ENCODE measurements at places on chromosomes 11 and 22. TPM values are rescaled to one million over a fixed set of nuclear protein-coding genes. Genes with fewer than 3 reads are reported as not detected.

IFT27 gene
- 18.5 TPM for total RNA-seq

CERK gene
- 42.0 TPM for total RNA-seq

SYT7 gene
- total RNA-seq, result not detected

TTC36 gene
- total RNA-seq, result 0.27 TPM

FAM180B gene
- total RNA-seq, result not detected

SLC7A4 gene
- 0.21 TPM for total RNA-seq

VPREB1 gene
- not detected for total RNA-seq

SIDT2 gene
- total RNA-seq, result 20.7 TPM

GSTT2B gene
- total RNA-seq, result 0.21 TPM

SPI1 gene
- total RNA-seq, result 29.5 TPM

MGAT3 gene
- total RNA-seq, result 38.5 TPM

ALG9 gene
- 22.5 TPM for total RNA-seq

MTA2 gene
- total RNA-seq, result 189 TPM

CRYBB3 gene
- total RNA-seq, result not detected

KRTAP5-11 gene
- not detected for total RNA-seq

AP2A2 gene
- total RNA-seq, result 42.0 TPM

ENTHD1 gene
- total RNA-seq, result 0.21 TPM

PHLDA2 gene
- total RNA-seq, result 0.27 TPM

SLC35F2 gene
- total RNA-seq, result 33.9 TPM

TREH gene
- not detected for total RNA-seq

BARX2 gene
- not detected for total RNA-seq

FXYD2 gene
- 2.0 TPM for total RNA-seq

OR52N4 gene
- total RNA-seq, result 0.37 TPM

NXPE2 gene
- total RNA-seq, result not detected

ARHGAP42 gene
- 4.9 TPM for total RNA-seq

PEX16 gene
- total RNA-seq, result 41.5 TPM

OR51B2 gene
- total RNA-seq, result not detected

NAALADL1 gene
- 3.3 TPM for total RNA-seq

NARS2 gene
- 23.0 TPM for total RNA-seq

ARVCF gene
- total RNA-seq, result 1.9 TPM

PLAAT2 gene
- total RNA-seq, result 4.6 TPM

CSRP3 gene
- not detected for total RNA-seq

TRIM29 gene
- not detected for total RNA-seq

OTOG gene
- total RNA-seq, result not detected

SLC22A25 gene
- not detected for total RNA-seq

PRR5 gene
- 4.5 TPM for total RNA-seq

CASP5 gene
- total RNA-seq, result not detected

ANKK1 gene
- total RNA-seq, result not detected

GAB4 gene
- total RNA-seq, result not detected

POU2AF2 gene
- total RNA-seq, result not detected

NCR3LG1 gene
- total RNA-seq, result 0.18 TPM

SLC5A1 gene
- not detected for total RNA-seq

GRAP2 gene
- 77.8 TPM for total RNA-seq

TSSK2 gene
- not detected for total RNA-seq

PRR33 gene
- total RNA-seq, result not detected

TMPRSS13 gene
- 0.66 TPM for total RNA-seq

SGSM1 gene
- total RNA-seq, result not detected

PSMD13 gene
- total RNA-seq, result 163 TPM

APOL1 gene
- total RNA-seq, result 28.6 TPM

Data from GM12878 (cell line).